ENCODE measurements at places on chromosomes 7 and 10.
A peak's percentile ranks its signal among the peaks of the same experiment; 100 is the strongest.

DNA sequence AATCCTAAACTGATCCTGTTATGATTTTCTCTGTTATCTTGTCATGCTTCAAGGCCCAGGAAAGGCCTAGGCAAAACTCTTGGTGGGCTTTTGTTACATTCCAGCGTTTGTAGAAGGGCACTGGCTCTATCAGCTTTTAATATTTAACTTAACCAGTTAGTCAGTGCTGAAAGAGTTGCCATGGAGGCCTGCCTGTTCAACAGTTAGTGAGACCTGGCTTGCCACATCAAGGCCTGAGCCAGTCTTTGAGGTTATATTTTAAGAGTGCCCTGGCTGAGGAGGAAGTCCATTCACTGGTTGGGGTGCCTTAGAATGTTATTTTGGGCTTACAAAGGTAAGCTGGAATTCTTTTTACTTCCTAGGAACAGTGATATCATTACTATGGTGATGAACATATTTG is 144.1 kb upstream of the NRG3 start:
- DNase-seq = no peak

- no peak for DNase-seq
Observed at GRCh38 chr7:51288896-51289622, 27.6 kb downstream of the COBL start.

GRCh38 chr10:37947526-37947925 is 28.9 kb downstream of the ZNF25 start:
- no peak for DNase-seq

DNA sequence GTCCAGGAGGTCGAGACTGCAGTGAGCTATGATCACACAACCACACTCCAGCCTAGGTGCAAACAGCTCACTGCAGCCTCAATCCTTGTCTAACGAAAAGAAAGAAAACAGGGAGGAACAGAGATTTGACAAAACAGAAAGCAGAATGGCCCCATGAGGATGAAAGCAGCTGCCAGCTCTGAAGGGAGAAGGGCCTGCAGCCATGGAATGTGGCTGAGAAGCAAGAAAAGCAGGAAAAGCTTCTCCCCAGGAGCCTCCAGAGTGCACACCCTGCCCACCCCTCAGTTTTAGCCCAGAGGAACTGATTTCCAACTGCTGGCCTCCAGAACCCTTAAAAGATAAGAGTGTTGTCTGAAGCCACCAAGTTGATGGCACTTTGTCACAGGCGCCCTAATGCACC is 13.0 kb downstream of the ESYT2 start:
- DNase-seq = peak; percentile 39

- no peak for DNase-seq
Observed at GRCh38 chr7:10804770-10805169, 168.9 kb upstream of the PHF14 start.

All from GM03348 (cell line).